ENCODE measurements at places on chromosomes 3 and 15.
A peak's percentile ranks its signal among the peaks of the same experiment; 100 is the strongest.

GRCh38 chr3:14118400-14119381 lies 6.0 kb downstream of the CHCHD4 start:
- DNase-seq = no peak

GRCh38 chr3:138827222-138827621 lies 7.5 kb downstream of the PIK3CB start:
- DNase-seq = no peak

- no peak for DNase-seq
These were observed 828 bp upstream of the ATOSA start for GRCh38 chr15:52680041-52680391.

DNA sequence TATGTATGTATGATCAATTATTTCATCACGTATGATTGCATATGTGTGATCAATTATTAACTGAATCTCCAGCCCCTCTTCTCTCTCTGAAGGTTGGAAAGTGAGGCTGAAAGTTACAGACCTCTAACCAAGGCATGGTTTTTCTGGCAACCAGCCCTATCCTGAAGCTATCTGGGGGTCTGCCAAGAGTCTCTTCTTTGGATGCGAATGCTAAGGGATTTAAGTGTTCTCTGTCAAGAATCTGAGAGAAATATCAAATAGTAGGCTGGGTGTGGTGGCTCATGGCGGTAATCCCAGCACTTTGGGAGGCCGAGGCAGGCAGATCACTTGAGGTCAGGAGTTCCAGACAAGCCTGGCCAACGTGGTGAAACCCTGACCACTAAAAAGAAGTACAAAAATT lies 8.1 kb downstream of the NKTR start:
- DNase-seq = no peak

DNA sequence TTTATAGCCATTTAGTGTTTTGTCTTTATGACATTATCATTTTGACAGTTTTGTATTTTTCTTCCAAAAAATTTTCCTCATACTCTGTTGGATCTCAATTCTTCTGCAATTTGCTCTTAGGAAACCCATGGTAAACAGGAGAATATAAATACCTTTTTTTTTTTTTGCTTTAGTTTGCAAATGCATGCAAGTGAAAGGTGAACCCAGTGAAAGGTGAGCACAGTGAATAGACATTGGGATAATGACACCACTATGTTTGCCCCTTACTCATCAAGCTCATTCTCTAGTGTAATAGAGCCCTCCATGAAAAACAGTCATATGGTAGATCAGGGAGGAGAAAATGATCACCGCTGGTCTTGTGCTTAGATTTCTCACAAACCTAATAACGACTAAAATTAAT lies 59.0 kb upstream of the TRPC1 start:
- DNase-seq = no peak

- no peak for DNase-seq
These were observed 35.2 kb upstream of the SIAH2 start for GRCh38 chr3:150798122-150798618.

DNA sequence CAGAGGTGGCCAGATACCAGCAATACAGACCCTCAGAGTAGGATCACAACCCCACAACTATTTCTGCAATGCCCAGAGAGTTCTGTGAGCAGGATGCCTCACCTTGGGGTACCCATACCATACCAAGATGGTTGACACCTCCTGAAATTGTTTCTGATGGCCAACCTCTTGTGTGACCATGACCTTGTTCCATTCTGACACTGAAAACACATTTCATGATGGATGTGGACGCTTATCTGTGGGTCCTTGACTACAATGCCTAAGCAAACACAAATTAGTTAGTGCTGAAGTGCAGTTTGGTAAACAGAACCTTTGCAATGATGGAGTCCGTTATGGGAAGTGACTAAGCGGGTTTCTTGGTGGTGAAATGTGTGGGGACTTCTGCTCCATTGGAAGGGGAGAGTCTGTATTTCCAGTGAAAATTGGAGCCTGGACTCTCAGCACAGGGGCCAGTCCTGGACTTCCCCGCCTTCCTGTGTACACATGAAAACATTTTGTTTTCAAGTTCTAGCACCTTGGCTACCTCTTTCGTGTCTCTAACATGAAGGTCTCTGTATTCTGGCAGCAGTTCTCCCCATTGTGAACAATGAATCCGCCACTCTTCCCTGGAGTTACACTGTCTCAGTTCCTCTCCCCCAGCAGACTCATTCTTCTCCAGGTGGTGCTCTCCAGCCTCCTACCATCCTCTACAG lies 106.2 kb downstream of the XXYLT1 start:
- DNase-seq = no peak

DNA sequence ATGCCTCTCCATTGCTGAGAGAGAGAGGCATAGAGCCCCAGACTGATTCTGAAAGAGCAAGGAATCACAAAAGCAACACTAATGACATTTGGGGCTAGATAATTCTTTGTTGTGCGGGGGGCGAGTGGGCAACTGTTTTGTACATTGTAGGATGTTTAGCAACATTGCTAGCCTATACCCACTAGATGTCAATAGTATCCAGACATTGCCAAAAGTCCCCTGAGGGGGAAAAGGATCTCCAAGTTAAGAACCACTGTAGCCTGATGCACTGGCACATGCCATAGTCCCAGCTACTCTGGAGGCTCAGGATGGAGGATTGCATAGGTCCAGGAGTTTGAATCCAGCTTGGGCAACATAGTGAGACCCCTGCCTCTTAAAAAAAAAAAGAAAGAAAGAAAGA lies 22.8 kb upstream of the GOLM2 start:
- no peak for DNase-seq

DNA sequence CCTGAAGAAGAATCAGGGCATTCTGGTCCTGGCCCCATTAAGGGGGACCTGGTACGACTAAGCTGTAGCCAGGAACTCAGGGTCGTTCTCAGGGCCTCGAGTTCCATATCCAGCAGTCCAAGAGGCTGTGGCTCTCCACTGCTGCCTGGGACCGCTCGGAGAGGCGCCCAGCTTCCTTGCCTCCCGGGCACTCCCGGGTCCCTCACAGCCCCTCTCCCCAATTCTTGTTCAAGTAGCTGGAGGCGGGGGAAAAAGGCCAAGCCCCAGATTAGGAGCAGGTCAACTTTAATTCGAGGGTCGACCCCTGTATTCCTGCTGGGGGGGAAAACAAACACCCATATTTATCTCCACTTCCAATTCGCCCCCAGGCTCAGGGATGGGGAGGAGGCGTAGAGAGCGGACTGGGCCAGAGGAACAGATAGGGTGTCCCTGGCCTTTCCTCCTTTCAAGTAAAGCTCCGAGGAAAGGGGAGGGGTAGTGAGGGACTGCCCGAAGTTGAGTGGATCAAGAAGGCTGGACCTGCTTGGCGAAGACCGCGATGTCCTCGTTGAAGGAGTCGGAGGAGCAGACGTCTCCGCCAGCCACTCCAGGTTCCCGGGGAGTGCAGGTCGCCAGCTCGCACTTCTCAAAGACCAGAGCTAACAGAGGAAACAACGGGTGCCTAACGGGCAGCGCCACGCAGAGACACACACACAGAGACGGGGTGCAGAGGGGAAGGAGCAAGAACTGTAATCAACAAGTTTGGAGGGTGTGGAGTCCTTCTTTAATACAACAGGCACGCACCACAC lies 4.4 kb downstream of the MEIS2 start:
- no peak for DNase-seq

DNA sequence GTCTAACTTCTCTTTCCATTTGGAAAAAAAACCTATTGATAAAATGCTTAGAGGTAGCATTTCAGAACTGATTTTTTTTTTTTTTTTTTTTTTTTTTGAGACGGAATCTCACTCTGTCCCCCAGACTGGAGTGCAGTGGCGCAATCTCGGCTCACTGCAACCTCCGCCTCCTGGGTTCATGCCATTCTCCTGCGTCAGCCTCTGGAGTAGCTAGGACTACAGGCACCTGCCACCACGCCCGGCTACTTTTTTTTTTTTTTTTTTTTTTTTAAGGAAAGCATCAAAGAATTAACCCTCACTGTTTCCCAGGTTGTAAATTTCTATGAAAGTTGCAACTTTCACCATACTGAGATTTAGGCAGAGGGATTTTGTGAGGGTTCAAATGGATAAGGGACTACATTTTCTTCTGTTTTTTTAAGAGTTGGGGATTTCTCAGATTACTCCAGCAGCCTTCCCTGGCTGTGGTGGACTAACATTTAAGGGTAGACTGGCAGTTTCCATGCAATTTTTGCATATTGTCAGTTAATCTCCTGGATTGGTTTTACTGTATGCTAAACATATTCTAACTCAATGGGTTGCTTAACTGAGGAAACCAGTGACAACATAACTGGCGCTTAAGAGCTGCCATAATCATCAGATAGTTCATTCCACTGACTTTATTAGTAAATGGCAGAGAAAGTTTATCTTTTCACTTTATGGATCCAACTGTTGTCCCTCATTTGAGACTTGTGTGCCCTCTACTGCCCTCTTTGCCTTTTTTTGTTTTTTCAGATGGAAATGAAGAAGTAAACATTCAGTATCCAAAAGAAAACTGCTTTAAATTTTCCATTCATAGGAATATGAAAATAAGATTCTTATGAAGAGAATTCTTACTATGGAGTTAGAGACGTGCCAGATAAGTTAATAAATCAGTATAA lies 93.7 kb downstream of the NPTN start:
- DNase-seq = no peak

DNA sequence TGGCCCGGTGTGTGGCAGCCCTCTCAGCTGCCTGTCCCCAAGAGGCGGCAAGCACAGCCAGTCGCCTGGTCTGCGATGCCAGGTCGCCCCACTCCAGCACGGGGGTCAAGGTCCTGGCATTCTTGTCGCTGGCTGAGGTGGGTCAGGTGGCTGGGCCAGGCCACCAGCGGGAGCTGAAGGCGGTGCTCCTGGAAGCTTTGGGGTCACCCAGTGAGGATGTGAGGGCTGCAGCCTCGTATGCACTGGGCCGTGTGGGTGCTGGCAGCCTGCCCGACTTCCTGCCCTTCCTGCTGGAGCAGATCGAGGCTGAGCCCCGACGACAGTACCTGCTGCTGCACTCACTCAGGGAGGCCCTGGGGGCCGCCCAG lies 20.8 kb downstream of the CAND2 start:
- DNase-seq = no peak

DNA sequence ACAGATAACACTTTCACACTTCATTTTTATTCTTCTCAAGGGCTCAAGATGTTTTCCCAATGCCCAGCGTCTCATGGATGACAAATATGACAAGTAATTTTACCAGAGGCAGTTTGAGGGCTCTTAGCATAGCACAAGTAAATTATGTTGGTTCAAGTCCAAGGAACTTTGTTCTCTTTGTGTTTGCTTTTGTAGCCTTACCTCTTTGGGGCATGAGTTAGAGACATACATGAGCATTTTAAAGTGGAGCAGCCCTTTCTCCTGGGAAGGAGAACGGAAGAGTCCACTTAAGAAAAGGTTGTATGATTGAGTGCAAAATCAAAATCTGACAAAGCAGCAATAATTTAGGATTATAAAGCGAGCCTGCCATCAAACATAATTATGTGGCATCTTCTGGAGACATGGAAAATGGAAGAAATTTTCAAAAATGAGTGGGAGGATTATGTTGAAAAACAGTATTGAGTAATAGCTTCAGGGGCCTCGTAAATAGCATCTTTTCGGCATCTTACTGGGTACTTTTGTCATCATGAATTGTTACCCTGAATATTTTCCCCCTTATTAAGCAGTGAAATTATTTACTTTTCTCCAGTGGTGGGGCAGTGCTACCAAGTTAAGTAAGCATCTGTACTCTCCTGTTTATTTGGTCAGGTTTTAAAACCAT lies 65.9 kb downstream of the PGPEP1L start:
- DNase-seq = no peak

DNA sequence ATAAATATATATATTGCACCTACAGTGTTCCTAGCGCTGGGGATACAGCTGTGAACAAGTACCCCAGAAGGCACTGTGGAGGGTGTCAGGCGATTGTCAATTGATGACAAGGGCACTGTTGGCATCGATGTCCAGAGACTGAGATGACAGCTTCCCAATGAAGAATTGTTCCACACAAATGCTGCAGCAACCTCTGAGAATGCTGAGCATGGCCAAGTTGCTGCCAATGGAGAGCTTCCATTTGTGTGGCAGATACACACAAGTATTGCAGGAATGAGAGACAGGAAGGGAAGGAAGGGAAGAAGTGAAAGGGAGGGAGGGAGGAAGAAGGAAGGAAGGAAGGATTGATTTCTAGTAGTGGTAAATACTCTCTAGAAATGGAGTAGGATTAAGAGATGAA lies 21.9 kb downstream of the LRTM1 start:
- DNase-seq = no peak

DNA sequence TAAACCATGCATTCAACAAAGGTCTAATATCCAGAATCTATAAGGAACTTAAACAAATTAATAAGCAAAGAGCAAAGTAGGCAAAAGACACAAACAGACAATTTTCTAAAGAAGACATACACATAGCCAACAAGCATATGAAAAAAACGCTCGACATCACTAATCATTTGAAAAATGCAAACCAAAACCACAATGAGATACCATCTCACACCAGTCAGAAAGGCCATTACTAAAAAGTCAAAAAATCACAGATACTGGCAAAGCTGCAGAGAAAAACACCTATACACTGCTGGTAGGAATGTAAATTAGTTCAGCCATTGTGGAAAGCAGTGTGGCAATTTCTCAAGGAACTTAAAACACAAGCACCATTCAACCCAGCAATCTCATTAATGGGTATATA lies 53.8 kb downstream of the FSIP1 start:
- DNase-seq = no peak

DNA sequence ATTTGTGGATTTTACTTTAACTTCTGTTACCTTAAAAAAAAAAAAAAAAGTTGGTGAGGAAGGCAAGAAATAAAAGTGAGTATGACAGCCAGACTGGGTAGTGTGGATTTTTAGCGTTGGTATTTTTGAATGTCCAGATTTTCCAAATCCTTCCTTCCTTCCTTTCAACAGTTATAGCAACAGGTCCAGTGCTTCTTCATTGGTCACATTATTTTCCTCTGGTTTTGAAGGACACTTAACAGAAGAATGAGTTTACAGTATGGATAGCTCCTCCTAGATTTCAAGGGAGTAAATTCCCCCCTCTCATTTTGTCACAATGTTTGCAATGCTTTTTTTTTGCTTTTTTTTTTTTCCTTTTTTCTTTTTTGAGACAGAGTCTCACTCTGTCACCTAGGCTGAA lies 6.4 kb downstream of the MAPKBP1 start:
- DNase-seq = no peak

GRCh38 chr3:69385723-69386555 lies at the start of gene FRMD4B:
TSS of gene FRMD4B (minus strand) at chr3:69386088. CDS start at chr3:69385989, 99 bp downstream.
- DNase-seq = peak; percentile 34

DNA sequence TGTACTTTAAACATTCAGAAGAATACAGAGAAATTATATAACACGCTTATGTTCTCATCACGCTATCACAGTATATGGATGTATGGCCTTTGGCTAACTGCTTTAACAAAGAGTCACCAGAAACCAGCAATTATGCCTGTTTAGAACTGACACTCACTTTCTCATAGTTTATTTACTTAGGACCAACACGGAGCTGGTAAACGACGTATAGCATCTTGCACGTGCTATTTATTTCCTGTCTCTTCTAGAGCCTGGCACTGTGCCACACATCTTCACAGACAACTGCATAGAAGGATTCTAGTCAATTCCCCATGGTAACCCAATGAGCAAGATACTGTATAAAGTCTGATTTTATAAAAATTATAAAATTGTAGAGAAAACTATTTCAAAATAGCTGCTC lies 43.6 kb downstream of the TBC1D2B start:
- no peak for DNase-seq

GRCh38 chr3:17945018-17945798 lies 202.8 kb upstream of the TBC1D5 start:
- no peak for DNase-seq

GRCh38 chr3:94862703-94863102 lies 799.8 kb downstream of the NSUN3 start:
- no peak for DNase-seq

GRCh38 chr3:55417211-55417610 lies 69.9 kb downstream of the WNT5A start:
- no peak for DNase-seq

Measured in progenitor cell of endocrine pancreas (in vitro differentiated cells).